ENCODE measurements at places on chromosomes 2 and 18. TPM values are rescaled to one million over a fixed set of nuclear protein-coding genes. Genes with fewer than 3 reads are reported as not detected.
A peak's percentile ranks its signal among the peaks of the same experiment; 100 is the strongest.

GRCh38 chr2:108189316-108189715 is 50.5 kb upstream of the SULT1C3 start:
- DNase-seq, result peak; percentile 12

DNA sequence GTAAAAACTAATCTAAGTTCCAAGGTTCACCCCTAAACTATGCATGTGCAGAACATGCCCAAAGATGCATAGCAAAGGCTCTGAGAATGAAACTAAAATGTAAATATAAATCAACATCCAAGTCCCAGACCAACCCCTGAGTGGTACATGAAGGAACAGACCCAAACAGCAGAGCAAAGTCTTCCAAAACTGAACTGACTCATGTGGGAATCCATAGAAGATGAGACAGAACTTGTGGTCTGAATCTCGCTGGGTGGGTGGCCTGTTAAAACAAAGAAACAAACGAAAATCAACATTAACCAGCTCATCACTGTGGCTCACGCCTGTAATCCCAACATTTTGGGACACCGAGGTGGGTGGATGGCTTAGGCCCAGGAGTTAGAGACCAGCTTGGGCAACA is 29.5 kb upstream of the ATRAID start:
- peak; percentile 26 for DNase-seq

The RTP5 gene
- total RNA-seq, result not detected

- DNase-seq, result peak; percentile 61
Measured at GRCh38 chr2:233349005-233349998, 5.0 kb upstream of the DGKD start.

- DNase-seq, result no peak
Measured at GRCh38 chr2:86285981-86286380, 51.4 kb downstream of the REEP1 start.

GRCh38 chr2:9939587-9940485 is 11.7 kb upstream of the GRHL1 start:
- DNase-seq, result no peak

The RAB6D gene
- under 0.01 TPM for total RNA-seq

GRCh38 chr2:163266772-163267171 is 428.2 kb upstream of the KCNH7 start:
- DNase-seq, result peak; percentile 67

The MORN2 gene
- total RNA-seq, result 10.8 TPM

- DNase-seq, result no peak
Measured at GRCh38 chr2:190328573-190329147, 9.0 kb upstream of the HIBCH start.

The ERMN gene
- not detected for total RNA-seq

DNA sequence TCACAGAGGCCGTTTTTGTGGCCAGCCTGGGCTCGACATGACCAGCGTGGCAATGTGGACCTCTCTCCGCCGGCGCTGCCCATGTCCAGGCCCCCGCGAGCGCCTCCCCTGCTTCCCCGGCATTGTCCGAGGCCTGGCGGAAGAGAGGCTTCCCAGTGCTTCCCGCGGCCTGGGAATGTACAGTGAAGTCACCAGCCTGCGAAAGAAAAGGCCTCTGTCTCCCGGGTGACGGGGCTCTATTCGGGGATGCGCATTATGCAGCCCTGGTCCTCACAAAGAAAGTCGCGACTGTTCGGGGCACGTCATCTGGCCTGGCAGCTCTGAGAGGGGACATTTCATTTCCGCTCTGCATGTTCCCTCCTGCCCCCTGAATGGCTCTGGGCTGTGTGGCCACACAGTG is 109.2 kb upstream of the AGAP1 start:
- DNase-seq, result no peak

The RETSAT gene
- total RNA-seq, result 56.1 TPM
